Stimulated activated CD8-positive, alpha-beta memory T cell treated with anti-CD3 and anti-CD28 coated beads, Interleukin-7, amount 100 ng/mL, for 48 hours (primary cell): ENCODE measurements at places on chromosomes 1 and 21.

DNA sequence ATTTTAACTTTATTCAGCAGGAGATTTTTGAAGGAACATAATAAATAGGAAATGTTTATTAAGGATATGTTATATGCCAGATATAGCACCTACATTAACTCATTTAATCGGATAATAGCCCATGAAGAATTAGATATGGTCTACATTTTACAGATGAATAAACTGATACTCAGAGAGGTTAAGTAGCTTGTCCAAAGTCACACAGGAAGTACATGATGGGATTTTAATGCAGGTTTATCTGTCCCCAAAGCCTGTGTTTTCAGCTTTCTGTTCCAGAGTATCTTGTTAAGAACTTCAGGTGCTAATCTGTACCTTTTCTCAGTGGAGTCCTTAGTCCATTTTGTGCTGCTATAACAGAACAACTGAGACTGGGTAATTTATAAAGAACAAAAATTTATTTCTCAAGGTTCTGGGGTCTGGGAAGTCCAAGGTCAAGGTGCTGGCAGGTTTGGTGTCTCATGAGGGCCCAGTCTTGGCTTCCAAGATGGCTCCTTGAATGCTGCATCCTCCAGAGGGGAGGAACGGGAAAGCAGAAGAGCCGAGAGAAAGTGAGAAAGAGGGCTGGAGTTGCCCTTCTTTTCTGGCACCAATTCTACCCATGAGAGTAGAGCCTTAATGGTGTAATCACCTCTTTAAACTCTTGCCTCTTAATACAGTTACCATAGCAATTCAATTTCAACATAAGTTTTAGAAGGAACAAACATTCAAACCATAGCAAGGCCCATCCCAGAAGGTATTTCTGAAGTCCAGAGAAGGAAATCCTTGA is 17.3 kb downstream of the C1orf21 start:
- DNase-seq, result no peak

- no peak for DNase-seq
Measured at GRCh38 chr1:17521946-17522612, 17.4 kb upstream of the ARHGEF10L start.

- DNase-seq, result no peak
Measured at GRCh38 chr1:245051349-245052221, 103.2 kb upstream of the KIF26B start.

DNA sequence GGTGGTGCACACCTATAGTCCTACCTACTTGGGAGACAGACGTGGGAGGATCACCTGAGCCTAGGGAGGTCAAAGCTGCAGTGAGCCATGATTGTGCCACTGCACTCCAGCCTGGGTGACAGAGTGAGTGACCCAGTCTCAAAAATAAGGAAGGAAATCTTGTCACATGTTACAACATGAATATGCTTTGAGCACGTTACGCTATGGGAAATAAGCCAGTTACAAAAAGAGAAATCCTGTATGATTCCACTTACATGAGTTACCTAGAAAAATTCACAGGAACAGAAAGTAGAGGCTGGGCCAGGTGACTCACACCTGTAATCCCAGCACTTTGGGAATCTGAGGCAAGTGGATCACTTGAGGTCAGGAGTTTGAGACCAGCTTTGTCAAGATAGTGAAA is 6.7 kb upstream of the PADI6 start:
- DNase-seq, result no peak

- DNase-seq, result no peak
Measured at GRCh38 chr21:15506086-15506485, 223.7 kb upstream of the USP25 start.

GRCh38 chr1:995665-996633 is 3.9 kb downstream of the HES4 start:
- no peak for DNase-seq

DNA sequence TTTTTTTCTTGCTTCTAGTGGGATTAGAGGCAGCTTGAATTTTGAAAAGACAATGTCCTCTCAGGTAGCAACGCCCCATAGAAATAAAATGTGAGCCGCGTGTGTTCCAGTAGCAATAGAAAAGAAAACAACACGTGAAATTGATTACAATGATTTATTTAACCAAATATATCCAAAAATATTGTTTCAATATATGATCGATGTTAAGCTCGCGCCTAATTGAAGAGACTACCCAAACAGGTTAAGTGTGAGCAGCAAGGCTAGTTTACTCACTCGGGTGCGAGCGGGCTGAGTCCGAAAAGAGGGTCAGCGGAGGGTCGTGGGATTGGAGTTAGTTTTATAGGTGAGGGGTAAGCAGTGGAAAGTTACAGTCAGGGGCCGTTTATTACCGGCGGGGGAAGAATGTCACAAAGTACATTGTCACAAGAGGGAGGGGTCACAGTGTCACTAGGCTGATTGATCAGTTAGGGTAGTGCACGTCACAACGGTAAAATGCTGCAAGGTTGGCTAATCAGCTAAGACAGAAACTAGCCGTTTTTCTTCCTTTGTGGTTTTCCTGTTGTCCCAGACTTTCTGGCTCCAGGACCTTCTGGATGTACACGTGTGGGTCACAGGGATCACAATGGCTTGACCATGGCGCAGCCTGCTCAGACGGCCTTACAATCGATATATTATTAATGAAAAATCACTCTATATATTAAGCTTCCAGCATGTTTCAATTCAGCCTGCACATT is 697 bp upstream of the ZNF670 start:
- no peak for DNase-seq

DNA sequence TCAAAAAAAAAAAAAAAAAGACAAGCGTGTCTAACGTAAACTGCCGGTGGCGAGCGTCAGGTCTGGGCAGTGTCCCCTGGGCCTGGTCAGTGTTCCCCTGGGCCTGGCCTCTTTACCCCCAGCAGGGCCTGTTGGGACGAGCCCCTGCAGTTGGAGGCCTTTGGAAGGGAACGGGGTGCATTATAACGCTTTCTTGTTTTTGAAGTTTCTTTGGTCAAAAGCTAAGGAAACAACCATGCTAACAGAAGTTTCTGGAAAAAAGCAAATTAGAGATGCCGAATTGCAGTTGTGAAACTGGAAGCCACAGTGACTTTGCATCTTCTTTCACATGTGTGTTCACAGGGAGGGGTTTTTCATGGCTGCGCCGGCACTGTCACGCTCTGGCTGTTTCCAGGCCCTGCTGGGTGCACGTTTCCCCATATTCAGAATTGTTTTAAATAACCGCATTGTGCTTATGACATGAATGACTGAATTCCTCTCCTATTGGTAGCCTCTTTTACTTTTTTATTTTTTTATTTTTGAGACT is 16.0 kb downstream of the RRP1 start:
- DNase-seq, result no peak
